ENCODE measurements at places on chromosomes 7 and 10. TPM values are rescaled to one million over a fixed set of nuclear protein-coding genes. Genes with fewer than 3 reads are reported as not detected.

DNA sequence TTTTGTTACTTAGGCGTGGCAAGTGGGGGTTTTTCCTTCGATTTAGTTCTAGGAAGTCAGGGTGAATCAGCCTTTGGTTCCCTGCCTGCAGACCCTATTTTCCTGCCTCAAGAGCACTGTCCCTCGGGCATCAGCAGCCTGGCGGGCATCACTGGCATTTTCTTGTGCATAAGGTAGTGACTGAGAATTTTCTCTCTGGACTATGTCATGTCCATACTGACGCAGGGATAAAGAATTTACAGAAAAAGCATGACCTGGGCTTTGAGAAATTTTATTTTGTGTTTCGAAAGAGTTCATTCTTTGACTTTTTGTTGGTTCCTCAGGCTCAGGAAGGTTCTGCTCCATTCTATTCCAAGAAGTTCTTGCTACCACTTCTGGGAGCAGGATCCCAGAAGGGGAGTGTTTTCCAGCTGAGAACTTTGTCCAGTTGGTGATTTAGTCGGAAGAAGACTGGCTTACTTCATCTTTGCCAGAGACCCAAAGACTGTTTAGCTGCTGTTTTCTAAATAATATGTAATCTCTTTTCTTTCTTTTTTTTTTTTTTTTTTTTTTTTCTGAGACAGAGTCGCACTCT, 213.9 kb upstream of the SH2B2 start:
- H3K36me3 ChIP-seq, result peaks cover 22% of the 10 kb centered on the region
- peaks cover 4% of the 10 kb centered on the region for H3K27me3 ChIP-seq
- peaks cover 17% of the 10 kb centered on the region for H3K4me1 ChIP-seq
- no peak overlapping the region for H3K27ac ChIP-seq
- DNase-seq, result no peak

GRCh38 chr7:148747274-148747673, 48.6 kb downstream of the CUL1 start:
- DNase-seq, result no peak
- H3K27me3 ChIP-seq, result peaks cover 5% of the 10 kb centered on the region
- H3K4me1 ChIP-seq, result no peaks in the 10 kb centered on the region
- no peak overlapping the region for H3K4me3 ChIP-seq
- peaks cover 22% of the 10 kb centered on the region for H3K36me3 ChIP-seq

DNA sequence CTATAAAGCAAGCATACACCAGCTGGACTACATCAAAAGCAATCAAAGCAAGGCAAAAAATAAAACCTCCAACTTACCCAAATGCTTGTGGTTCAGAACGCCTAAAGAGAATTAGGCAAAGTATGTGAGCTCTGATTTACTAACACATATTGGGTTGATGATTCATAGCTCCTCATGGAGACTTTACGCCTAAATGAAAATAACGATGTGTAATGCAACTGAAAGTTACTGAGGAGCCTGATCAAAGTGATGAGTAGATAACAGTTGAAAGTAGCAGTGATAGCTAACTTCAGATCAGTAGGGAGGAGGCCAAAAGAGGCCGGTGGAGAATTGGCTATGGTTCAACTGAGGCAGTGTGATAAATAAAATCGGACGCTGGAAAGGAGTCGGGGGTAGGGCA, 85.0 kb downstream of the MPP7 start:
- peaks cover 1% of the 10 kb centered on the region for H3K27me3 ChIP-seq
- DNase-seq, result no peak
- H3K36me3 ChIP-seq, result no peaks in the 10 kb centered on the region
- no peak overlapping the region for H3K27ac ChIP-seq
- no peaks in the 10 kb centered on the region for H3K4me1 ChIP-seq

GRCh38 chr10:69800109-69800508, 1.6 kb upstream of the COL13A1 start:
- H3K4me3 ChIP-seq, result no peak overlapping the region
- peaks cover 32% of the 10 kb centered on the region for H3K4me1 ChIP-seq
- H3K36me3 ChIP-seq, result no peaks in the 10 kb centered on the region
- peaks cover 4% of the 10 kb centered on the region for H3K27me3 ChIP-seq
- H3K27ac ChIP-seq, result no peak overlapping the region

GRCh38 chr7:80278737-80279136, 144.1 kb downstream of the GNAI1 start:
- peaks cover 16% of the 10 kb centered on the region for H3K4me1 ChIP-seq
- no peak overlapping the region for H3K27ac ChIP-seq
- no peak overlapping the region for H3K4me3 ChIP-seq
- DNase-seq, result no peak

Gene ANXA8
- not detected for total RNA-seq

Gene AKR1E2
- 6.2 TPM for total RNA-seq

DNA sequence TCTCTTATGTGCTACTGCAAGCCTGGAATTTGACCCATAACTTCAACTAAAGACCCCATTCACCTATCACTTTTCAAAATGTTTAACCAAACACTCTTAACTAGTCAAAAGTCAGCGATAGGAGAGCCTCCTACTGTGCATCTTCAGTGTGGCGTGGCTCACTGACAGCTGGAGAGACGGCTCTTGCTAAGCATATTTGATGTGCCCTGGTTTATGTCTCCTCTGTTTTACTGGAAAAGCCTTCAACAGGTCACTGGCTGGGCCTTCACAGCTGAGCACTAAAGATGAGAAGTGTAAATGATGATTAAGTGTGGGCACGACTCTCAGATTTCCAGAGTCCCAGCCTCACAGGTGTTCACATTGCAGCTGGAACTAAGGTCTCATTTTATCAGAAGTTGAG, 472.1 kb downstream of the SEMA3D start:
- no peak for DNase-seq
- H3K36me3 ChIP-seq, result no peaks in the 10 kb centered on the region
- no peak overlapping the region for H3K27ac ChIP-seq
- no peaks in the 10 kb centered on the region for H3K4me1 ChIP-seq

- no peak for DNase-seq
- peaks cover 5% of the 10 kb centered on the region for H3K27me3 ChIP-seq
- no peak overlapping the region for H3K4me3 ChIP-seq
- H3K36me3 ChIP-seq, result no peaks in the 10 kb centered on the region
- H3K4me1 ChIP-seq, result peaks cover 6% of the 10 kb centered on the region
These were observed 43.3 kb downstream of the FRMPD2 start for GRCh38 chr10:48231178-48231577.

GRCh38 chr7:93047514-93048099, 70.2 kb downstream of the SAMD9 start:
- no peaks in the 10 kb centered on the region for H3K27me3 ChIP-seq
- H3K4me1 ChIP-seq, result no peaks in the 10 kb centered on the region
- no peaks in the 10 kb centered on the region for H3K36me3 ChIP-seq
- no peak overlapping the region for H3K4me3 ChIP-seq

GRCh38 chr10:927131-927530, 4.4 kb downstream of the LARP4B start:
- H3K36me3 ChIP-seq, result peaks cover 18% of the 10 kb centered on the region
- peaks cover 44% of the 10 kb centered on the region for H3K4me1 ChIP-seq
- peaks cover 11% of the 10 kb centered on the region for H3K27me3 ChIP-seq

DNA sequence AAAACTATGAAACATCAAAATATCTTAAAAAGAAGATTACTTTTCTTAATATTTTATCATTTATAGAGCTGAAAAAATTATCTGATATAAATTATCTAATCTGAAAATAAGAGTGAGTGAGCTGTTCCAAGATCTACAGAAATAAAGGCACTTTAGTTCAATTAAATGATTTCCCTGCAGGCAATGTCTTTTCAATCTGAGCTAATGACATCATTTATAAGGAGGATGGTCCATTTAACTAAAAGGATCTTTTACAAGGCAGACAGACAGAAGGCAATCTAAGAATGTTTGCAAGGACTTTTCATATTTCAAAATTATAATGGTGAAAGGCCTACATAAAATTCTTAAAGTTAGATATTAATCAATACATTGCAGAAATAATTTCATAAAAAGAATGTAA, 71.8 kb downstream of the SKAP2 start:
- H3K4me1 ChIP-seq, result no peaks in the 10 kb centered on the region
- H3K4me3 ChIP-seq, result no peak overlapping the region
- H3K36me3 ChIP-seq, result no peaks in the 10 kb centered on the region
- H3K27me3 ChIP-seq, result no peaks in the 10 kb centered on the region

DNA sequence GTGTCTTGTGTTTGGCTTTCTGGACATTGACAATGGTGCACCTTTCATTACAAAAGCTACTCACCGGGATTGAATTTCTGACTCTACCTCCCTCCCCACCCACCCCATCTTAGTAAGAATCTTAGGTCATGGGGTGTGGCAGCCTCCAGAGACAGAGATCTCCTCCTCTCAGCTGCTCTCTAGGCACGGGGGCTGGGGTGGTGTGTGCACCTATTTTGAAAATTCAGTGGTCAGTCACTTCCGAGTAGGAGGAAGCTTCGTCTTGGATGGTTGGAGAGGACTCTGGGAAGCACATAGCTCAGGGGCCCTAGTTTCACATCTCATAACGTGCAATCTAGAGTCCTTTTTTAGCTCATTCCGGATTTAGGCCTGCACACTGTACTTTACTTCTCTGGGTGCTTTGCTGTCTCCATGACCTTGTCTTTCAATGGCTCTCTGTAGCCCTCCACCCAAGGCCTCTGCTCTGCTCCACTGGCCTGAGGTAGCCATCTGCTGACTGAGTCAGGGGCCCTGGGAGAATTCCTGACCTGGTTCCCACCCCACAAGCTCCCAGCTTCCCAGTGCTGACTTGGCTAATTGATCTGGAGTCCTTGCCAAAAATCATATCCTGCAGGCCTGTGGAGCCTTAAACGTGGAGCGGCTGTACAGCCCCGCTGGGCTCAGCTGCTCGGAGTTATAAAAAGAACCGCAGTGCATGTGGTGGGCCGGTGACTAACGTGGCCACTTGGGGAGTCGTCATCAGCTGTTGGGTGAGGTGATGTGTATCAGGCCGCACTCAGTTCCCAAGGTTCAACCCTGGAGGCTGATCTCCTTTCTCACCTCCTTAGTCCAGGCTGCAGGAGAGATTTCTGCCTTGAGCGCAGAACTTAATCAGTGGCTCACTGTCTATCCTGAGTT, 19.3 kb upstream of the ADAMTS14 start:
- peaks cover 25% of the 10 kb centered on the region for H3K36me3 ChIP-seq
- peaks cover 2% of the 10 kb centered on the region for H3K27me3 ChIP-seq
- DNase-seq, result no peak
- no peaks in the 10 kb centered on the region for H3K4me1 ChIP-seq
- H3K4me3 ChIP-seq, result no peak overlapping the region

- no peak overlapping the region for H3K27ac ChIP-seq
- peaks cover 11% of the 10 kb centered on the region for H3K36me3 ChIP-seq
- H3K4me3 ChIP-seq, result no peak overlapping the region
- H3K4me1 ChIP-seq, result no peaks in the 10 kb centered on the region
These were observed 72.6 kb downstream of the COPG2 start for GRCh38 chr7:130595986-130596385.

Gene PHYHIPL
- total RNA-seq, result 0.69 TPM

Gene ACHE
- 3.0 TPM for total RNA-seq

GRCh38 chr7:90192876-90193750, 18.4 kb upstream of the STEAP2 start:
- peaks cover 2% of the 10 kb centered on the region for H3K27me3 ChIP-seq
- H3K27ac ChIP-seq, result no peak overlapping the region
- H3K4me3 ChIP-seq, result no peak overlapping the region
